ENCODE measurements at places on chromosomes 1 and 21.

DNA sequence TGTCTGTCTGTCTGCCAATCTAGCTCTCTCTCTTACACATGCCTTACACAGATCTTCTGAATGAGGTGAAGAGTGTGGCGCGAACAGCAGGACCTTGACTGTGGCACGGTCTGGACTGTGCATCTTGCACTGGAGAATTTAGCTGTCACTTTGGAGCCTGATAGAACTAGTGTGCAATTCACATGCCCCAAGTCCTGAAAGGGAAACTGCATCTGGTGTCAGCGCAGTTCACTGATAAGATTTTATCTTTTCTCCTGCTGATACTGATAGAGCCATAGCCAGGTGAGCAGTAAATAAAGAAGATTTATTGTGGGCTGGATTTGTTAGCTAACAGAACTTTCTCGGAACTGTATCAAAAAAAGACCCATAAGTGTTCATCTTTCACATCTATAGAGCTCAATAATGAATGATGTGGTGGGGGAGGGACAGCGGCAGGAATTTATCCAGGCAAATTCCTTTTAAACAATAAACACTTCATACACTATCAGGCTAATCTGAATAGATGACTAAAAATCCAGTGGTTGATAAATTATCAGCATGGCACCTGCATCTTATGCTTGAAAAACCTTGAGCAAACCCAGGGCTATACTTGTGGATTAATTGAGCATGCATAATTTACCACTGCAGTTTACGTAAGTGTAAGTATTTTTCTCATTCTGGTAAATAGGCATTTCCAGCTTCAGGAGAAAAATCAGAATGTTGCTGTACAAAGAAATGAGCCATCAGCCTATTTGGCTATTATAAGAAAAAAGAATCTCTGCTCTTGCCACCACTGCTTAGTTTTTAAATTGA, 104.1 kb downstream of the NTNG1 start:
- DNase-seq: no peak

DNA sequence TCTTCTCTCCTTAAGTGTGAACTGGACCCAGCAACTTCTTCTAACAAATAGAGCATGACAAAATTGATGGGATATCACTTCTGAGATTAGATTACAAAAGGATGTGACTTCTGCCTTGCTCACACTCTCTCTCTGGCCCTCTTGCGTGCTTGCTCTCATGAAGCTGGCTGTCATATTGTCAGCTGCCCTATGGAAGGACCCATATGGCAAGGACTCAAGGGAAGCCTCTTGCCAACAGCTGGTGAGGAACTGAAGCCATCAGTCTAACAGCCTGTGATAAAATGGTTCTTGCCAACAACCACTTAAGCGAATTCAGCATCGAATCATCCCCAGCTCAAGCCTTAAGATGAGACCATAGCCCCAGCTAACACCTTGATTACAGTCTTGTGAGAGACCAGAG, 4.8 kb upstream of the TLR5 start:
- DNase-seq: no peak

DNA sequence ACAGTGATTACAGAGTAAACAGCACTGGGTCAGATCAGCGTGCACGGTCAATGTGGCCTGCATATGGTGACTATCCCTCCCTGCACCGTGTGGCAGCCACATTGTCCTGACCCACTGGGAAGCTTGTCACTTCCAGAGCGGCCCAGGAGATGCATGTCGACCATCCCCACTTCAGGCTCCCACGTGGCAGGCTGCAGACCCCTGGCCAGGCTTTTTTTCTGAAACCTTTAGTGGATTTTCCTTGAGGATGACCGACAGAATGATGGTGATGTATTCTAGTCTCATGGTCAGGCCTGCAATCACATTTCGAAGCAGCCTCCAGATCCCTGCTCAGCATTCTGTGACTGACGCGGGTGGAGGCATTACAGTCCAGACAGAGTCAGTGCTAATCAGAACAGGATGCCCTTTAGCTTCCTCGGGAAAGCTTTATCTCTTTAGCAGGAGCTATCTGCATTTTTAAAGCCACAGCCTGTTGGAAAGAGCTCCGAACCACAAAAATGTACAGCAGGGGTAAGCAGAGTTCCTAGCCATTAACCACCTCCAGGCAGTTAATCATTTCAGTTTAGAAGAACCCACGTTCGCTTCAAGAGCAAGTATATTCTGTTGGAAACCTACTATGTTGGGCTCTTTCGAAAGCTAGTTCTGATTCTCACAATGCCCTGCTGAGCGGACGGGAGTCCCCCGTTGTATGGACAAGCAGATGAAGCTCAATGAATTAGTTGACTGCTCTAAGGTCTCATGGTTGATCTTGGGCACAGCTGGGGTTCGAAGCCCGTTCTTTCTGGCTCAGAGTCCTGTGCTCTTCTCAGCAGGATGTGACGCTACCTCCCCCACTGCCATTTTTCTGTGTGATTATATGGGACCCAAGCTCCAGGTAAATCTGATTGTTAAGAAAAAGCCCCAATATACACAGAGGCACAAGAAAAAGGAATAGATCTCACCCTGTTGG, 56.5 kb downstream of the IRF2BP2 start:
- peak; percentile 27 for DNase-seq

- DNase-seq: no peak
These were observed 5.8 kb upstream of the CD46 start for GRCh38 chr1:207745839-207746767.

GRCh38 chr1:186076006-186076405, 299.0 kb downstream of the TPR start:
- DNase-seq: no peak

DNA sequence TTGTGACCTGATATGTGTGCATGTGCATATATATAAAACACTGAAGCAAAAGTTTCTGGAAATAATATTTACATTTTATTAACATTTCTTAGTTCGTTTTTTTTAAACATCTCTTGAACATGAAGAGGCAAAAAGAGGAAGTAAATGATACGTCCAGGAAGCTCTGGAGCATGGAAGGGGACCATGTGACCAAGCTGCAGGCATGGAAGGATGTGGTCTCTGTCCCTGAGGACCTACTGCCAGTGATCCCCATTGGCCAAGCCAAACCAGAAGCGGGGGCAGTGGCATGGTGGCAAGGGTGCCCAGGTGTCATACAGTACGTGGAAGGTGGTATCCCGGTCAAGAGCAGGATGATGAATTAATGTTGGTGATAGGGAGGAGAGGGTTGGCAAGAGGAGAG, 268.3 kb upstream of the PROX1 start:
- no peak for DNase-seq

- no peak for DNase-seq
These were observed 362 bp upstream of the ROR1 start for GRCh38 chr1:63773496-63773814.

DNA sequence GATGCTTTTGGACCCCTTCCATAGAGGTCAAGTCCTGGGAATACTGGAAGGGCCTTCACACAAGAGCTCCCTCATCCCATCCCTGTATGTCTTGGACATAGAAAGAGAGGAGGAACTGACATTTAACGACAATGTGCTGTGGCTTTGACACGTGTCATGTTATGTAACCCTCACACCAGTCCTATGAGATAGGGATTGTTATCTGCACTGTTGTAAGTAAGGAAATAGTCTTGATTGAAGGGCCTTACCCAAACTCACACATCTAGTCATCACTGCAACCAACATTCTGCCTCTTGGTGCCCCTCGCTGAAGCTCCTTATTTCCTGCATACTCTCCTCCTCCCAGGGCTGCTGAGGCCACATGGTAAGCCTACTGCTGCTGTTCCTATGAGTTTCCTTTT, 63.7 kb upstream of the ANGPTL1 start:
- no peak for DNase-seq

- DNase-seq: no peak
These were observed 2.0 kb downstream of the SLC1A7 start for GRCh38 chr1:53140451-53140850.

DNA sequence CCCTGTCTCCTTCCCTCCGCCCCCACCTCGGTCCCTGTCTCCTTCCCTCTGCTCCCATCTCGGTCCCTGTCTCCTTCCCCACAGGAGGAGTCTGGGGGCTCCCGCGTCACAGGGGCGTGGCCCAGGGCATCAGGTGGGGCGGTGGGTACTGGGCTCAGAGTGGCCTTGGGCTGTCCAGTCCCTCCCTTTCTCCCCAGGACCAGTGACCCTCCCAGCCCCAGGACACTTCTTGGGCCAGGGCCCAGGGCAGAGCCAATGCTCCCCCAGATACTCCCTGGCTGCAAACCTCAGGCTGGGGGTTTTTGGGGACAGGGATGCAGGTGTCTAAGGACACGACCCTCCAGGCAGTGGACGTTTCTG, 6.8 kb upstream of the RNF223 start:
- DNase-seq: no peak

- DNase-seq: no peak
These were observed 218.1 kb upstream of the KAZN start for GRCh38 chr1:14380408-14380807.

GRCh38 chr1:85318217-85318616, 41.8 kb upstream of the BCL10 start:
- DNase-seq: no peak

GRCh38 chr1:245156041-245156735, 1.4 kb downstream of the KIF26B start:
- DNase-seq: peak; percentile 89

DNA sequence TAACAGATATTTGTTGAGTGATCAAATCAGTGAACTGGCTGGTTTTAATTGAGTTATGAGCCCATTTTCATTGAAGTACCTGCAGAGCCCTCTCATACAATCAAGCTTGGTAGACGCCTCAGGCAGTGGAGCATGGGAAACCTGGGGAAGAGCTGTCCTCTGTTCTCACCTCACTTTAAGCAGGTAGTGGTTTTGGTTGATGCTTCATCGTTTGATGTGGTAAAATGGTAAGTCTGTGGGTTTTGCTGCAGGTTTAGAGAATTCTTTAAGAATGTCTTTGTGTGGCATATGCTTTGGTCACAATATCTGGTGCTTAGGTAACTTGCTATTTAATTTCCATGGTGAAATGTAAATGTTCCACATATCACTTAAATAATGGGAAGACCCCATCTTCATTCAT, 10.0 kb downstream of the LAMC1 start:
- no peak for DNase-seq

- DNase-seq: no peak
These were observed 14.8 kb upstream of the ANGPTL7 start for GRCh38 chr1:11174261-11174942.

- DNase-seq: no peak
These were observed 17.5 kb upstream of the ETV3 start for GRCh38 chr1:157155658-157156057.

DNA sequence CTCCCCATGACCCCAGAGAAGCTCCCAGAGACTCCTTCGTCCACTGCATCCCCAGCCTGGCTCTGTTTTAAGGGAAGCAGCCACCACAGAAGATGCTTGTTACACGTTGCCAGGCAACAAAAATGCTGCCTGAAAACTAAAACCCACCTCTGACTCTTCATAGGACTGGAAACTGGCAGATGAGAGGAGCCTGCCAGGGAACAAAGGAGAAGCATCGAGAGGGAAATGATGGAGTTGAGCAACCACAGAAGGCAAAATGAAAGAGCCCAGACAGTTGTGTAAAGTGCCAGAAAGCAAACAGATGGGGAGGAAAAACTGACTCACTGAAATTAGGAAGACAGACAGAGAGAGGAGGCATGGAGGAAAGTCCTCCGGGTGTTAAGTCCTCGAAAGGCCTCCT, 118.4 kb downstream of the KCNN3 start:
- no peak for DNase-seq

DNA sequence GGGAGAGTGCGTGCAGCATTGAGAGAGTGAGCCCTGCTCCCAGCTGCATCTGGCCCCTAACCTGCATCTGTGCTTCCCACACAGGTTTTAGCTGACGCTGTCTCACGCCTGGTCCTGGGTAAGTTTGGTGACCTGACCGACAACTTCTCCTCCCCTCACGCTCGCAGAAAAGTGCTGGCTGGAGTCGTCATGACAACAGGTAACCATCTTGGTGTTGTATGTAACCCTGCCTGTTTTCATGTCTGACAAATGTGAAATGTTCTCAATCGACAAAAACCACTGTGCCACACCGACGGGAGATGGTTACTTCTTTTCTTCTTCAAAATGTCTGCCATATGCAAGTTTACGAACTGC, 105.8 kb downstream of the ADARB1 start:
- no peak for DNase-seq

- no peak for DNase-seq
These were observed 566.5 kb upstream of the PKN2 start for GRCh38 chr1:88117597-88117996.

DNA sequence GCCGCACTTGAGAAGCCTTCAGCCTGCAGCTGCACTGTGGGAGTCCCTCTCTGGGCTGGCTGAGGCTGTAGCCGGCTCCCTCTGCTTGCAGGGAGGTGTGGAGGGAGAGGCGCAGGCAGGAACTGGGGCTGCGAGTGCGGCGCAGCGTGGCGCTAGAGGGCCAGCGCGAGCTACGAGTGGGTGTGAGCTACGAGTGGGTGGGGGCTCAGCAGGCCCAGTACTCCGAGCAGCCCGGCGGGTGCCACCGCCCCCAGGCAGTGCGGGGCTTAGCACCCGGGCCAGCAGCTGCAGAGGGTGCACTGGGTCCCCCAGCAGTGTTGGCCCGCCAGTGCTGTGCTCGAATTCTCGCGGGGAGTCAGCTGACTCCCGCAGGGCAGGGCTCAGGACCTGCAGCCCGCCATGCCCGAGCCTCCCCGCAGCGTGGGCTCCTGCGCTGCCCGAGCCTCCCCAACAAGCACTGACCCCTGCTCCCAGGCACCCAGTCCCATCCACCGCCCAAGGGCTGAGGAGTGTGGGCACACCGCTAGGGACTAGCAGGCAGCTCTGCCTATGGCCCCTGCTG, 1620.1 kb downstream of the BRINP3 start:
- DNase-seq: no peak

GRCh38 chr1:41711581-41711980, 207.1 kb downstream of the HIVEP3 start:
- no peak for DNase-seq

All from NT2/D1 (cell line).